AG04449 (cell line): ENCODE measurements at places on chromosomes 1 and 21.

GRCh38 chr1:76227621-76228020 lies 153.1 kb downstream of the ST6GALNAC3 start:
- DNase-seq, result no peak

DNA sequence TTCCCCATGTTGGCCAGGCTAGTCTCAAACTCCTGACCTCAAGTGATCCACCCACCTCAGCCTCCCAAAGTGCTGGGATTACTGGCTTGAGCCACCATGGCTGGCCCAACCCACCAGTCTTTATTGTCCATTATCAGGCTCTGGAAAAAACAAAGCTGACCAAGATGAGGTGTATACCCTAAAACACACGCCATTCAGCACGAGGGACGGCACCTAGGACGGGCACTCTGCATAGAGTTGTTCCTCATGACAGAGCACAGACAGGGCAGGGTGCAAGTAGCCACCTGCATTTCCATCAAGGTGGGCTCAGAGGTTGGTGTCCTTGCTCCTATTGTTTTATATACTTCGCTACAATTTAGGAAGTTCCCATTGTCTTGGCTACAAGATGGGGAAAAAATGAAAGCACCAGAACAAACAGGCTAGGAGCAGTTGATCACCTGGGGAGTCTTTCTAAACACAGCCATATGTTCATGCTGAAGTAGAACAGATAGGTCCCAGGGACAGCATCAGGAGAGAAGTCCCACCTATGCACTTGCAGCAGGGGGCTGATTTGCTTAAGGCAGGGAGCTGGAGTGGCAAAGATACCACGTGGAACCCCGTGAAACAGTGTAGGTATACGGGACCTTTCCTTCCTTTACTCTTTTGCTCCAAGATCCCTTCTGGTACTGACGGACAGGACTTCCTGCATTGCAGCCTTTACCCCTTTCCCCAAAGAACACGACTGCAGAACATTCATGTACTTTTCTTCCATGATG lies 4.5 kb downstream of the KRTCAP2 start:
- no peak for DNase-seq

DNA sequence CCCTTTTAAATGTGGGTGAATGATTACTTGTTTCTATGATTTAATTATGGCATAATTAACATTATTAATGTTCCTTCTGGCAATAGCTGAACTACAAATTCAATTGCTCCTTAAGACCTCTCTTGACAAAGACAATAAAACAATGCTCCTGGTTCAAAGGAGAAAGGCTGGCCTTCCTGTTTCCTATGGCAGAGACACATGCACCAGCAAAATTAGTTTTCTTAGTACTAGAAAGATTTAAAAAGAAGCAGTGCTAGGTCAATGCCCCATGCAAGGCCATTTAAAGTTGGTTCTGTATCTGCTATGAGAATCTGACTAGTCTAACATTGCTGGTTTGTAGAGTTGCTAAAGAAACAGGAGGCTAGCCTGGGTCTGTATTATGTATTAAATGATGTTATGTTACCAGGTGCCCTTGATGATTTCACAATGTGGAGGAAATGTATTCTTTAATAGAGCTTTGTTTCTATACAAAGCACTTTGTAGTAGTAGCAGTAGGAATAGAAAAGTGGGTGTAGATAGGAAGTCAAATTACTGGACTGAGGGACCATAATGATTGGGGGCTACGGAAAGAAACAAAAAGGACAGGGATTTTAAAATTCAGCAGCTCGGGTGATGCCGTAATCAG lies 38.8 kb upstream of the CD34 start:
- DNase-seq, result no peak

- no peak for DNase-seq
Observed at GRCh38 chr1:115347282-115347681, 9.2 kb upstream of the NGF start.

DNA sequence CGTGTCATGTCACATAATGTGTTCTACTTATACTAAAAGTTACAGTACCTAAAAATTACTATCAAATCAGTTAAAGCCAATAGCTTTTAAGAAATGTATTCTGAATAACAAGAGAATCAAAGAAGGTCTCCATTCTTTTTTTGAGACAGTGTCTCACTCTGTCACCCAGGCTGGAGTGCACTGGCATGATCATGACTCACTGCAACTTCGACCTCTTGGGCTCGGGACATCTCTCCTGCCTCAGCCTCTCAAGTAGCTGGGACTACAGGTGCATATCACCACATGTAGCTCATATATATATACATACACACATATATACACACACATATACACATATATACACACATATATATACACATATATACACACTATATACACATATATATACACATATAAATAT lies 20.1 kb downstream of the COP1 start:
- DNase-seq, result no peak

DNA sequence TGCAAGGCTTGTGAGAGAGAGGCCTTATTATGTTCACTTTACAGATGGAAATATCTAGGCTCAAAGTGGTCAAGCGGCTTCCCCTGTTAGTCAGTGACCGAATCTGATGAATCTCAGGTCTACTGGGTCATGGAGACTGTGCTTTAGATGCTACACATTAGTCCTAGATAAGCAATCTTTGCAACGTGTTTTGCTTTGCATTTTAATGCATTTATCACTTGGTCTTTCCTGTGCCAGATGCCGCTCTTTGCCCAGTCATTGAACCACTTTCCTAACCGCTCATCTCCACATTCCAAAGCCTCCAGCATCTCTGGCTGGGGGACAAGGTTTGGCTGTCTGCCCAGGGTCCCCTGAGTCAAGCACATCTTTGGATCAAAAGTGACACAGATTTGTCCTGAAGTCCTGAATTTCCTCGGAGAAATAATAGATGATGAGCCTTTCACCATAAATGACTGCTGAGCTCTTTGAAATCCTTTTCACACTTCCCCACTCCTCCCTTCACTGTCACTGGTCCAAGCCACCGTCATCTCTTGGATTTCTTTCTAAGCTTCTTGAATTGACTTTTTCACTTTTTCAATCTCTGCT lies 96.0 kb upstream of the USP24 start:
- DNase-seq, result peak; percentile 3

DNA sequence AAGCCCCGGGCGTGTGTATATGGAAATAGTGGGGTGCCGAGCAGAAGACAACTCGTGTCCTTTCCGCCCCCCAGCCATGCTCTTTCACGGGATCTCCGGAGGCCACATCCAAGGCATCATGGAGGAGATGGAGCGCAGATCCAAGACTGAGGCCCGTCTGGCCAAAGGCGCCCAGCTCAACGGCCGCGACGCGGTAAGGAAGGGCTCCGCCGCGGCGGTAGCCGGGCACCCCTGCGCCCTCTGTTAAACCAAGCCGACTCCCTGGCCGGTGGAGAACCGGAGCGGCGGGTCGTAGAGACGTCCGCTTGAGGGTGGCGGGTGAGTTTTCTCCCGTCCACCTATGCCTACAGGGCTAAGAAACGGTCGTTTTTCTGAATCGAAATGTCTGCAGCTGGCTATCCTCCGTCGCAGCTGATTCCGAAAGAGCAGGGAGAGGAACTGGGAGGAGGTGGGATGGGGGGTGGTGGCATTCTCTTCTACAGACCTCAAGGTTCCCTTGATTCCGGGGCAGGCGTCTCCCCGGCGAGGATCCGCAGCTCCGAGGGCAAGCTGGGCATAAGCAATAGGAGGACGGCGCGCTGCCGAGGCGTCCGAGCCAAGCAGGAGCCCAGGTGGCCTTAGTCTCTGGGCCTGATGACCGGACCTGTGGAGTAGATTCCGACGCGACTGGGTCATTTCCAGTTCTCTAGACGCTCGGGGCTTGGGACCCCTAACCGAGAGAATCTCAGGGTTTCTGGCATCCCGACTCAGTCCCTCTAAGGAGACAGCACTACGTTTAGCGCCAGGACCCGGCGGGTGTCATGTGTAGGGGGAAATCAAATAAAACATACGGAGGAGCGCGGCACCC lies 856 bp downstream of the LHX9 start:
- DNase-seq, result no peak

GRCh38 chr1:223261914-223262313 lies 102.1 kb downstream of the SUSD4 start:
- DNase-seq, result no peak

- no peak for DNase-seq
Observed at GRCh38 chr1:181259026-181259745, 170.7 kb downstream of the IER5 start.

DNA sequence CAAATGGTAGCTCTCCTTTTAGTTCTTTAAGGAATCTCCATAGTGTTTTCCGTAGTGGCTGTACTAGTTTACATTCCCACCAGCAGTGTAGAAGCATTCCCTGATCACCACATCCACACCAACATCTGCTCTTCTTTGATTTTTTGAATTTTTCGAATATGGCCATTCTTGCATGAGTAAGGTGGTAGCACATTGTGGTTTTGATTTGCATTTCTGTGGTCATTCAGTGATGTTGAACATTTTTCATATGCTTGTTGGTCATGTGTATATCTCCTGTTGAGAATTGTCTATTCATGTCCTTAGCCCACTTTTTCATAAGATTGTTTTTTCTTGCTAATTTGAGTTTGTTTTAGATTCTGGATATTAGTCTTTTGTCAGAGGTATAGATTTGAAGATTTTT lies 84.6 kb upstream of the B3GALT2 start:
- DNase-seq, result peak; percentile 89

DNA sequence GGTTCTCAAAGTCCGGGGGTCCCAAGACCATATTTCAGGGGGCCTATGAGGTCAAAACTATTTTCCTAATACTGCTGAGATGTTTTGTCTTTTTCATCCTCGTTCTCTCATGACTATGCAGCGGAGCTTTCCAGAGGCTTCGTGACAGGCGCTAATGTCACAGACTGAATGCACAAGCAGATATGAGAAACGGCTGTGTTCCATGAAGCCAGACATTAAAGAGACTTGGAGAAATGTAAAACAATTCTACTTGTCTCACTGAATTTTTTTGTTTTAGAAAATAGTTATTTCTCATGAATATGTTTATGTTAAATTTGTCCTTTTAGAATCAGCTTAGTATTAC lies 10.3 kb downstream of the PIGP start:
- no peak for DNase-seq

- no peak for DNase-seq
Observed at GRCh38 chr1:206094024-206094423, 23.2 kb downstream of the AVPR1B start.

- DNase-seq, result no peak
Observed at GRCh38 chr1:238960071-238960470, 426.3 kb upstream of the CHRM3 start.

DNA sequence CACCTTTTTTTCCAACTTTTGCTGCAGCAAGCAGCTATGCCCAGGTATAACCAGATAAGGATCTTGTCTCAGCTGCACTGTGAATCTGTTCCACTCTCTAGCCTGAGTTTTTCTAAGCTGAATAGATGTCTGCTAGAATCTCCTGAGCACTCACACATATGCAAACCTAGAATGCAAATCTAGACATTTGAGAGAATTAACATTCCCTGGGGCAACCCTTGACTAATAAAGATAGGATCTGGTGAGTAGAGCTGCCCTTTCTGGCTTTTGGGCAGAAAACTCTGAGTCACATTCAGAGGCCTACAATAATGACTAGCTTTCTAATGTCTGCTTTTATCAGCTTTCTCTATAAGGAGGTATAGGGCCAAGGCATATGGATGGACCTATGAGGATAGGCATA lies 61.4 kb upstream of the BARHL2 start:
- DNase-seq, result no peak

- no peak for DNase-seq
Observed at GRCh38 chr1:39755965-39756659, 15.0 kb downstream of the OXCT2 start.

- DNase-seq, result no peak
Observed at GRCh38 chr21:36004441-36004840, 55.9 kb downstream of the SETD4 start.

DNA sequence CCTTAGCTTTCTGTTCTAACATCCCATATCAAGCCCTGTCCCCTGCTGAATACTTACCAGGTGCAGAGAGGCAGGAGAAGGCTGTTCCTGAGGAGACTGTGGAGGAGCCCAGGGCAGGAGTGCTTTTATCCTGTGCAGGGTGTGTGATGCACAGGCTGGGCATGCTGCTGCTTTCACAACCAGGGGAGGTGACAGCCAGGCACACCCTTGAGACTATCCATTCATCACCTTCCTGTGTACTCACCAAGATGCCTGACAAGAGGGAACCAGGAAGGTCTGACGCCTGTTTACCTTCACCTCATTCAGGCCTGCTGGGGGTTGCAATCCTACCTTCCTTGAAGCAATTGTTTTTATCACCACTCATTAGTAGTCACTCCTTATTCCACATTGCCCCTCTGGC lies at the start of gene LCE3E:
LCE3E (minus strand) TSS at position 100 of the 400 bp plus-strand sequence. CDS start 572 bp downstream, outside the sequence.
- no peak for DNase-seq

DNA sequence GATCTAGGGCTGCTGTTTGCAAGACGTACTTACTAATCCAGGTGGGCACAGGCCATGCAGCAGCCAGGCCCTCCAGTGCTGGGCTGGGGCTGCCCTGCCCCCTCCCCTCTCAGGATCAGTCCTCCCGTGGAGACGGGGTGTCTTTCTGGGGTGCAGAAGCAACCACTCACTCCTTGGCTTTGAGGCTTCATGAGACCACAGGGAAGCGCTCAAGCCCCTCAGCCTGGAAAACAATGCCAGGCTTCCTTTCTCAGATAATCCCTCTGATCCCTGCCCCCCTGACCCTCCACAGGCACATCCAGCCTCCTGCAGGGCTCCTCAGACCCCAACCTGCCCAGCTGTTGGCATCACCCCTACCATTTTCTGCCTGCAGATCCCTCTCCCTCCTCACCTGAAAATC lies 13.9 kb upstream of the C2CD2 start:
- no peak for DNase-seq

DNA sequence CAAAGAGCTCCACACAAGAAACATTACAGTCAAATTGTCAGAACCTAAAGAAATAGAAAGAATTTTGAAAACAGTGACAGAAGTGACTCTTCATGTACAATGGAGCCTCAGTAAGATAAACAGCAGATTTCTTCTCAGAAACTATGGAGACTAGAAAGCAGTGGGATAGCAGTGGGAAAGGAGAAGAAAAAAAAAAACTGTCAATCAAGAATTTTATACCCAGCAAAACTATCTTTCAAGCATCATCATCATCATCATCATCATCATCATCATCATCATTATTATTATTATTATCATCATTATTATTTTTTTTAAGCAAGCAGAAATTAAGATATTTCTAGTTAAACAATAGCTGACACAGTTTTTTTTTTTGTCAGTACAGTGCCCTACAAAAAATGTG lies 24.2 kb downstream of the CEP170 start:
- no peak for DNase-seq
